ENCODE measurements at places on chromosomes 7 and 10.

- no peak for DNase-seq
Observed at GRCh38 chr7:4174016-4174415, 508.1 kb upstream of the FOXK1 start.

DNA sequence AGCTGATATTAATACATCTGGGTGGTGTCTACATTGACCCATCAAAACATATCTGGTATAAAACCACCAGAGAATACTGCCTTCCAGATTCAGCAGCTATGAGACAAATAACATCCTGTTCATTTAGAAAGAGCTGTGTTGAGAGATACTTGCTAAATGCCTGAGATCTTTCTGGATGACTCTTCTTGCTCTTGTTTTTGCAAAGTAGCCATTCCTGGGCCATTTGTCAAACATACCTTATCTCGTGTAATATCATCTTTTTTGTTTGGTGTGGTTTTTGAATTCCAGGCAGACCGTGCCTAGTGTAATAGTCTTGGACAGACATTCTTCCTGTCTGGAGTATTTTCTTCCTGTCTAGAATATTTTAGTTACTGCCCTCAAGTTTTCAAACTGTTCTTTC is 74.7 kb upstream of the PRR15 start:
- no peak for DNase-seq

GRCh38 chr10:76492678-76493472 is 1061.5 kb downstream of the LRMDA start:
- DNase-seq: no peak

DNA sequence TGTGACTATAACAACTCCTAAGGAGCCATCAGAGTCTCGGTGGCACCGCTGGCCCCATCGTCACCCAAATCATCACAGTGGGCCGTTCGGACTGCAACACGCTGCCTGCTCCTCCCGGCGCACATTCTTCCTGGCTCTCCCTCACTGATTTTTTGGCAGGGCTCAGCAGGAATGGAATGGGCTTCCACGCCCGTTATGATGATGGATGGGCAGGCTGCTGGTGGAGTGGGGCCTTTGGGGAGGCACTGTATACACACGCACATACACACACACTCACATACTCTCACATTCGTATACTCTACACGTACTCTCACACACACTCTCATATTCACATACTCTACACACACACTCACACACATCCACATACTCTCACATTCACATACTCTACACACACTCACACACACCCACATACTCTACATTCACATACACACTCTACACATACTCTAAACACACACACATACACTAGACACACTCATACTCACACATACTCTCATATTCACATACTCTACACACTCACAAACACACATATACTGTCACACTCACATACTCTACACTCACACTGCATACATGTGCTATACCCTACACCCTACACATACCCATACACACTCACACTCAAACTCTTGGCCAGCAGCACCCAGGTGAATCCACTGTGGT is 99.8 kb downstream of the KCNMA1 start:
- no peak for DNase-seq

- no peak for DNase-seq
Observed at GRCh38 chr7:44261240-44261639, 60.5 kb downstream of the YKT6 start.

DNA sequence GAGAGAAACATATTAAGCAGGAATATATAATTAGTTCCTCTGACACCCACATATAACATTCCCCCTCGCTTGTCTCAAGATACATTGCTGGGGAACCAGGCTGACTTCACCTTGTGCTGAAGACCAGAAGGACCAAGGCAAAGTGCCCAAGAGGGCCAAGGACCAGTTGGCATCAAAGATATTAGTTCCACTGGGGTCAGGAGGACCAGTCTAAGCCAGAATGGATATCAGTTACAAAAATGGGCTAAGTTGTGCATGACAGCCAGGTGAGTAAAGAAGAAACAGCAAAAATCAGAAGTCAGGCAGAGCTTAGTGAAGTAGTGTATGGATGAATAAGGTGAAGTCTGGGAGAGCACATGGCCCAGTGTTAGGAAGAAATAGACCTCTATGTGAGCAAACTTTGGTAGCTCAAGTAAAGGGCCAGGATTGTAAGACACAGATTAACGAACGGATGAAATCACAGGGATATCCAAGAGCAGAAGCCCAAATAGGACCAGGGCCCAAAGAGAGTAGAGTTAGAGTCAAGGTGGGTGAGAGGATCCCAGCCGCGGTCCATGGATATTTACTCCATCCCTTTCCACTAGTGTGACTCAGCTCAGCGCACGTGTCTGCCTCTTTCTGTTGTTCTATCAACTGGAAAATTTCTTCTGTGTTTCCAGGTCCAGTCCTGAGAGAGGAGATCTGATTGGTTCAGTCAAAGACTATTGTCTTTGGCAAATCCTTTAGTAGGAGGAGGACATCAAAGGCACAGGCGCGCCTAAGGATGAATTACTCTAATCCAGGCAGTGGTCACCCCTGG is 5.0 kb downstream of the CALD1 start:
- no peak for DNase-seq

- DNase-seq: no peak
Observed at GRCh38 chr10:74322141-74322540, 171.1 kb downstream of the ADK start.

DNA sequence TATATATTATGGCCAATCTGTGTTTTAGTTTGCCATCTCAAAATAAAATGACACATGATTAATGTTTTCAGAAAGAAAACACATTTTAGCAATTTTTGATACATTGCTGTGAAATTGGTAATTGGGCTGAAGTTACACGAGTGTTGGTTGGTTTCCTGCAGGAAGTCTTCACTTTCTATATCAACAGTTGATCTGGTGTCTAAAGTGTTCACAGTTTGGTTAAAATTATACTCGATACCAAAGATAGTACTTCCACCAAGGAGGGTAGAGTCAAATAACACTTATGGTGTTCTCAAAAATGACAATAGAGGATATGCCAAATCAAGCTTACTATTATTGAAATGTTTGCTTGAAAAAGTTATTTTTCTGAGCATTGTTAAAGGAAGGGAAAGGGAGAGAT is 120.3 kb upstream of the GLCCI1 start:
- DNase-seq: no peak

- DNase-seq: no peak
Observed at GRCh38 chr10:78660446-78661106, 408.2 kb upstream of the ZMIZ1 start.

DNA sequence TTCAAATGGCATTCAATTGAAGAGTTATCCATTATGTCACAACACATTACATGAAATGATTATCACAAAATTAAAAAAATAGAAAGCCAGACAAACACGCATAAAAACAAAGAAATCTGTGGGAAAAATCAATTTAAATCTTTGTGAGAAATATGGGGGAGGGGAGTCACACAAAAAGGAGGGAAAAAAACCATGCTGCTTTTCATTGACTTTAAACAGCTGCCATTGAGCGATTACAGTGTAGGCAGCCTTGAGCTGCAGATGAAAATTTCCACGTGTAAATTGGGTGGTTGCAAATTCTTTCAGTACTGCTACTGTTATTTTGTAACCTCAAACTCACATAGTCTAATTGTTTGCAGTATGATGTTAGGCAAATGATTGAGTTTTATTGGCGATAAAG is 889.9 kb upstream of the PHF14 start:
- no peak for DNase-seq

GRCh38 chr7:81175275-81175940 is 256.6 kb upstream of the SEMA3C start:
- DNase-seq: no peak

GRCh38 chr7:157688533-157689268 is 351.9 kb downstream of the DNAJB6 start:
- DNase-seq: no peak

- no peak for DNase-seq
Observed at GRCh38 chr7:83204715-83205114, 42.0 kb upstream of the PCLO start.

- DNase-seq: no peak
Observed at GRCh38 chr10:113458451-113458850, 94.4 kb upstream of the HABP2 start.

- DNase-seq: no peak
Observed at GRCh38 chr10:108911814-108912541, 1011.3 kb downstream of the XPNPEP1 start.

DNA sequence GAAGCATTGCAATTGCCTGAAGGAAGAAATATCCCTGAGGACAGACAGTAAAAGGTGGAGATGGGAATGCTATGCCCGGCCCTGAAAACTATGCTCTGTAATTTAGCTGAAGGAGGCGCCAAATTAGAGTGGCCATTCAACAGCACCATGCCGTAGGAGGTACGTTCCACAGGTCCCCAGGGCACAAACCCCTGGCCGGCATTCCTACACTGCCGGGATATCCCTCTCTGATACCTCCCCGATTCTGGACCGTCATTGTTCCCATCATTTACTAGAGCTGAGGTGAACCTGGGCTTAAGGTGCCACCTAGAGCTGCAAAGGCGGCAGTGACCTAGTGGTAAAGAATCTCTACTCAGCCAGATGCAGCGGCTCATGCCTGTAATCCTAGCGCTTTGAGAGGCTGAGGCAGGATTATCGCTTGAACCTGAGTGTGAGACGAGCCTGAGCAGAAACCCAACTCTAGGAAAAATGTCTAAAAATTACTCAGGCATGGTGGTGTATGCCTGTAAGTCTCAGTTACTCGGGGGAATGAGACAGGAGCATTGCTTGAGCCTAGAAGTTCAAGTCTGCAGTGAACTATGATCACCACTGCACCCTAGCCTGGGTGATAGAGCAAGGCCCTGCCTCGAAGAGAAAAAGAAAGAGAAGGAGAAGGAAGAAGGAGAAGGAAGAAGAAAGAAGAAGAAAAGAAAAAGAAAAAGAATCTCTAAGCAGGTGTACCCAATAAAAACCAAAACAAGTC is 53.0 kb upstream of the TNKS2 start:
- DNase-seq: no peak

GRCh38 chr10:71978476-71978875 is 14.3 kb downstream of the CHST3 start:
- no peak for DNase-seq

- DNase-seq: no peak
Observed at GRCh38 chr10:107689323-107689722, 524.8 kb upstream of the SORCS1 start.

- DNase-seq: no peak
Observed at GRCh38 chr7:82566752-82567151, 123.2 kb upstream of the CACNA2D1 start.

DNA sequence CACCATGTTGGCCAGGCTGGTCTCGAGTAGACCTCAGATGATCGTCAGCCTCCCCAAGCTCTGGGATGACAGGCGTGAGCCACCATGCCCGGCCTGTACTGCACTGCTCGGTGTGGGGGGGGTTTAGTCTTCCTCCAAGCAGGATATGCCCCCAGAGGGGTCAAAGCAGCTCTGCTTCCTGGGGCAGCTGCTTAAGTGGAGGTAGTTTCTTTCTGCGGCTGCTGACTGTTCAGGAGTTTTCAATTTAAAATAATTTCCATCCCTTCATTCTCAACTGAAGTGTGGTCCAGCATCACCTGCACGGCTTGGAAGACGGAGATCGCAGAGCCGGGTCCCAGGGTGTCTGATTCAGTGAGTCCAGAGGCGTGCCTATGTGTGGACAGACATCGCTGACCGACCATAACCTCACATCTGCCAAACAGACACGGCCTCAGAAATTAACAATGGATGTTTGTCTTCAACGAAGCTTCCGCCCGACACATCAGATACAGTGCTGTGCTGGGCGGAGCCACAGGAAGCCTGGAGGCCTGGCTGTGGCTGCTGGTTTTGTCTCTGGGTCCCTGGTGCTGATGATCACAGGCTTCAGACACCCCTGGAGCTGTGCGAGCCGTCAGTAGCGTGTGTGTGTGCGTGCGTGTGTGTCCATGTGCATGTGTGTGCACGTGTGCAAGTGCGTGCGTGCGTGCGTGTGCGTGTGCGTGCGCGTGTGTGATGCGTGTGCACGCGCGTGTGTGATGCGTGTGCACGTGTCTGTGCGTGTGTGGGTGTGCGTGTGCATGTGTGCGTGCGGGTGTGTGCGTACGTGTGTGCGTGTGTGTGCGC is 226.5 kb upstream of the PITRM1 start:
- DNase-seq: no peak

- no peak for DNase-seq
Observed at GRCh38 chr7:141349804-141350203, 201.4 kb upstream of the AGK start.

GRCh38 chr7:76304888-76305375 is 2.5 kb downstream of the HSPB1 start:
- DNase-seq: peak; percentile 19

DNA sequence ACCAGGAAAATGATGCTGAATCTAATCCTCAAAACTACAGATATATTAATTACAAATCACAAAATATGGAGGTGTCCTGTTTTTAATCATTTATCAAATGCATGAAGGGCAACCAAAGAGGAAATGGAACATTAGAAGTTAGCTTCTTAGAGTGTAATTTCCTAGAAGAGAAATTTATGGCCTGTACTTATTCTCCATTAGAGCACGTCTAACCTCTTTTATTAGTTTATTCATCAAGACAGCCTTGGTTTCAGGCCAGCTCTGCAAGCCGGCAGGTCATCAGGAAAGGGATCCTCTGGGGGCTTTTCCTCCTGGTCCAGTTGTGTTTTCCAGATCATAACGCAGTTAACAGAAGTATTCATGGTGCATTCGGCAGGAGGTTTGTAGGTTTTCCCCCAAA is 517.6 kb downstream of the KCNMA1 start:
- no peak for DNase-seq

DNA sequence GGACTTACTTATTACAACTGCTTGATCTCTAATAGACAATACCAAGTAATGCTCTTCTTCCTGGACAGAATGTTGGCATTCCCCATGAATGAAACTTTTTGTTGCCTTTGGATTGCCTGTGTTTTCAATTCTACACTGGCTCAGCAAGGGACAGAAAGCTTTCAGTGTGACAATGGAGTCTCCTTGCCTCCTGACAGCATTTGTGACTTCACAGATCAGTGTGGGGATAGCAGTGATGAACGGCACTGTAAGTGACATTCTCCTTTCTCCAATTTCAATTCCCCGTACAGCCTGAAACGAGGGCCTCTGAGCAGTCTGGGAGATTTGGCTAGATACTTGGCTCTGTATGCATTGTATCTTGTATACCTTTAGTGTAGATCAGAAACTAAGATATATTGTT is 290 bp downstream of the MALRD1 start:
- no peak for DNase-seq

DNA sequence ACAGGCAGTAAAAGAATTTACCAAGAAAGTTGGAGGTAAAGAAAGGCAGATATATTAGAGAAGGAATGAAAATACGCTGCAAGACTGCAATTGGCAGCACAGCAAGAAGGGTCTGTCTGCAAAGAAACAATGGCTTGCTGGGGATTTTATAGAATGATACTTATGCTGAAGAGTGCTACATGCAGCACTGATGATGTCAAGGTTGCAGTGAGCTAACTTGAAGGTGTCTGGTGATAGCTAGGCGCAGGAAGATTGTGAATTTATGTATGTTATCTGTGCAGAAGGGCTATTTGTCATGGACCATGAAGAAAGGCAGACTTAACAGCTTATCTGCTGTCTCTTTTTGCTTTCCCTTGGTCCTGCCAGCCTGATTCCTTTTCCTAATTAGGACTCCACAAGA is 319.3 kb upstream of the KMT2E start:
- no peak for DNase-seq

DNA sequence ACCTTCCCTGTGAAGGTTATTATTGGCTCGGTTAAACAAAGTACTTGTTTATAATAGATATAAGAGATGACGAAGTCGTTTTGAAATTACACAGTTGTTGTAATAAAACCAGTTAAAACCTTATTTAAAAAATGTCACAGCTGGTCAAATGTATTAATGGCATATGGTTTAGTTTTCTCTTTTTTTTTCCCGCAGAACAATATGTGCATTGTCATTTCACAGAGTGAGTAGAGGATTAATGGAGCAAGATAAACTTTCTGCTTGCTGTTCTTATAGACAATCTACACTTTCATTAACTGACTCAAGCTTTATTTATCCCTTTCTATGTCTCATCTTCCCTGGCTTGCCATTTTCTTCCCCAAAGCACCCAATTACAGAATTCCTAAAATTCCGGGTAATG is 404.3 kb upstream of the NPVF start:
- DNase-seq: no peak

Data from cortex of kidney (tissue), 1 donor.